Activated naive CD4-positive, alpha-beta T cell (primary cell): ENCODE measurements at places on chromosomes 6 and 20.

DNA sequence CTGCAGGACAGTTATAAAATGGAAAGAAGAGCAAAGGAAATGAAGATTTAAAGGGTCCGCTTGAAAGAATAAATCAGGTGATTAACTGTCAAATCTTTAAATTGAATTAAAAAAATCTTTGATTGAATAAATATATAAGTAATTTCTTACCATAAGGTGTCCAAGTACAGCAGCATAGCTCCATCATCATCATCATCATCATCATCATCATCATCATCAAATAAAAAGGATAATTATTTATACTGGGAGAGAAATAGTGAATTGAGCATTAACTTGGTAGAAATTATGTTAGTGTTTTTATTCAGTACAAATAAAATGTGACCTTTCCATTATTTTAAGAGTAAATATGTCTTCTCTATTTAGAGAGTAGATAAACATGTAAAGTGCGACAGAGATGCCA, 745.6 kb upstream of the MARCKS start:
- DNase-seq: no peak

DNA sequence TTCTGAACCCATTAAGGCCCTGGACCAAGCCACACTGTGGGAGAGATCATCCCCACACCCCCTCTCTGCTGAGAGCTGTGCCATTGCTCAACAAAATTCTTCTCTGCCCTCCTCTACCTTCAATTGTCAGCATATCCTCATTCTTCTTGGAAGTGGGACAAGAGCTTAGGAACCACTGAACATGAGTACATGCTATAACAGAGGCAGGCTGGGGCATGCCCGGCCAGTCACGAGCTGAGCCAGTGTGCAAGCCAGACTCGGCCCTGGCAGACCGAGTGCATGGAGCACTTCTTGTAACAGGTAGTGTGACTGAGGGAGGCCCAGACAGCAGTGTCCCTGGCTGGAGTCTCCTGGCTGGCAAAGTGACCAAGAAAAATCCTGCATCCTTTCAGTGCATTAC, 149.2 kb downstream of the MOXD1 start:
- no peak for DNase-seq

DNA sequence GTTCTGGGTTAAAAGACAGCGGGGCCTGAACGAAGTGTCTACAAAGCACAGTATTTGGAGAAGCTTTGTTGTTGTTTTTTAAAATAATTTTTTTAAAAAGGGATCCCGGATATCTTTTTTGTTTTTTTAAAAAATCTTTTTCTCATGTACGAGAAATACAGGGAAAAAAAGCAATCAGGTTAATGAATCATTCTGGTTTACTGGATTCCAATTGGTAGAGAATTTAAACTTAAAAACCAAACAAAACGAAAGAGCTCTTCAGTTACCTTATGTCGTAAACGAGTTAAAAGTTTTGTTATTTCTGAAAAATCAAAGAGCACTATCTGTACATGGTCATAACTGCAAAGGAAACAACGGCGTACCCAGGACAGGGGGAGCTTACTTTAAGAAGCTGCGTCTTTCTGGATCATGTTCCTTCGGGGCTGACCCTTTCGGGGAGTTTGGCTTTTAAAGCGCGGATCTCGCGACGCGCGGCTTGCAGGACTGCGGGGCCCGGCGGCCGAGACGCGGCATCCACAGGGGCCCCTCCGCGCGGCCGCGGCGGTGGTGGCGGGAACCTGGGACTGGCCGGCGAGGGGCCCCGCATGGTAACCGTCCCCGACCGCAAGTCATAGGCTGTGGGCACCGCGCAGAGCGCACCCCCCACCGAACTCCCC, 927 bp downstream of the IL20RA start:
- DNase-seq: no peak

- DNase-seq: no peak
These were observed 236.3 kb upstream of the SOX4 start for GRCh38 chr6:21357262-21357661.

DNA sequence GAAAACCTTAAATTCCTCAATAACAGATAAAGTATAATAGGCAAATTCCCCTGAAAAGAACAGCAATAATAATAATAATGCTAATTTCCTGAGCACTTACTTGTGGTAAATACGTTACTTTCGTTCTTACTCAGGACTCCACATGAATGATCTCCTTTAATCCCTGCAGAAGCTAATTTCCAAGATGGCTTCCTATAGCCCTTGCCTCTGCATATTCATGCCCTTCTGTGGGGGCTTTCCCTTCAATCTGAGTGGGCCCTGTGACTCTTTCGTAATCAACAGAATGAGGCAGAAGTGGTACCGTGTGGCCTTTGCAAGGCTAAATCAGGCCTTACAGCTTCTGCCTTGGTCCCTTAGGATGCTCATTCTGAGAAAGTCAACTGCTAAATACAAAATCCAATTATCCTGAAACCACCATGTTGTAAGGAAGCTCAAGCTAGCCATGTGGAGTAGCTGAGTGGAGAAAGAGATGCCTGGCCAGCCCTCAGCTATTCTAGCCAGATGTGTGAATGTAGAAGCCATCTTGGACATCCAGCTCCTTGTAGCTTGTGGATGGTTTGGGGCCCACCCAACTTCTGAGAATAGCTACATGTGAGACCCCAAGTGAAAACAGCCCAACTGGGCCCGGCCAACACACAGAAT, 50.5 kb downstream of the MCUR1 start:
- no peak for DNase-seq

DNA sequence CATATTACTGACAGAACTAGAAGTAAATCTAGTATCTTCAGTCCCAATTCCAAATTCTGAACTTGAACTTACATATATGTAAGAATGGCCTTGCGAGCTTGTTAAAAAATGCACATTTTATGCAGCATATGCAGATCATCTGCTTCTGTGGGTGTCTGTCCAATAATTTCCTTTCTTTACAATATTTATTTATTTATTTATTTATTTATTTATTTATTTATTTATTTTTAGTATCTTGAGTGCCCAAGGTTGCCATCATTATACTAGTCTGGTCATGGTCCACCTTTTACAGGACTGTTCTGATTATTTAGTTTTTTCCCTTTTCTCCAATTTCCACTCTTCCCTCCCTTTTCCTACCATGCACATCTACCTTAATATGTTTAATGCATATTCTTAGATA, 528.4 kb downstream of the COL12A1 start:
- DNase-seq: no peak

GRCh38 chr6:90388395-90388794, 91.8 kb upstream of the BACH2 start:
- DNase-seq: no peak

DNA sequence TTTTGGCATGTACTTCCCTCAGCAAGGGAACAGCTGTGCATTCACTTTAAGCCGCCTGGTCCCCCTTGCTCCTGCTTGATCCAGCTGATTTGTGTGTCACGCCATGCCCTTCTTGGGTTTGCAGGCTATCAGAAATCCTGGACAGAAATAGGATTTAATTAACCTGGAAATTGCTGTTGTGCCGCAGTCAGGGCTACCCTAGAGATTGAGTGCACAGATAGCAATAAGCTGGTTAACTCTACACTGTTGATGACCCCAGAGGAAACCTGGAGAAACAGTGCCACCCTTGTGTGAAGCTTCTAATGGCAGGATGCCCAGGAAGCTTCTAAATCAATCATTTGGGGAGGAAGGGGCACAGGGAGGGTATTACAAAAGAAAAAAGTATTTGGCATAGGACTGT, 199.0 kb downstream of the JARID2 start:
- DNase-seq: no peak

DNA sequence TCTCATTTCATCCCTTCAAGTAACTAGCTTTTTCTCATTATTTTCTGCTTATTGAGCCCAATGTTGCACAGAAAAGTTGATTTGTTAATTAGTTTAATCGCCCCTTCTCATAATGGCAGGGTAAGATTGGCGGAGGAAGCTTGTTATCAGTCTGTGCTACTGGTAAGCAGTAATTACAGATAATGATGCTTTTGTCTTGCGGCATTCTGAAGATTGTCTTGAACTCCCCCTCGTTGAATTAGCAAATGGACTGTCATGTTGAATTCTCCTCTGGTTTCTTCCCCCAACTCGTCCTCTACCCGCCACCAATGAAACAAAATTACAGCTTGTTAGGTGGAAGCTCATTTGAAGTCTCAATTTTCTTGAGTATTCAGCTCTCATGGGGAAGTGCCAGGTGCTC, 39.4 kb downstream of the PRDM13 start:
- DNase-seq: no peak

DNA sequence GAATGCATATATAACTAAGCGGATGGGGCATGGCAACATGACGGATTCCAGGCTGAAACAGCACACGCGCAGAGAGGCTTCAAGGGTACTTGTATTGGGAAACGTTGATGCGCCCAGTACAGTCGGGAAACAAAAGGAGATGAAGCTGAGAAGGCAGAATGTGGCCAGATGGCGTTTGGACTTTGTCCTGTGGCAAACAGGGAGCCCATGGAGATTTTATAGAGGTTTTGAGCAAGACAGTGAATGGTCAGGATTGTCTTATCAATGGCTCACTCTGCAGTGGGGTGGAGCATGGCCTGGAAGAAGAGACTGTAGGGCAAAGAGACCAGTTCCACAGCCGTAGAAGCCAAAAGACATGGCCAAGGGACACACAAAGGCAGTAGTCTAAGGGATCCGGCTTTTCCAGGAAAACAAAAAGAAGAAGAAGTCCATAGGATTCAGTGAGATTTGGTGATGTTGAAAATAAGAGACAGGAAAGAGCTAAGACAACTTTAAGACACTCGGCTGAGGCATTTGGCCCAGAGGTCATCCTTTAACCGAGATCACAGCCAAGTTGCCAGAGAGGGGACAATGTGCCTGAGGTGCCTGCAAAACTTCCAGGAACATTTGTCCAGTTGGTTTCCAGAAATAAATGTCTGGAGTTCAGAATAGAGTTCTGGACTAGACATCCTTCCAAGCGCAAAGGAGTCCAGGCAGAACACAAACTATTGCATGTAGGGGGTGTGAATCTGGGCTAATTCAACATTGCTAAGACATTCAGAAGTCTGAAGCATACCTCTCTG, 123.0 kb upstream of the RREB1 start:
- no peak for DNase-seq

DNA sequence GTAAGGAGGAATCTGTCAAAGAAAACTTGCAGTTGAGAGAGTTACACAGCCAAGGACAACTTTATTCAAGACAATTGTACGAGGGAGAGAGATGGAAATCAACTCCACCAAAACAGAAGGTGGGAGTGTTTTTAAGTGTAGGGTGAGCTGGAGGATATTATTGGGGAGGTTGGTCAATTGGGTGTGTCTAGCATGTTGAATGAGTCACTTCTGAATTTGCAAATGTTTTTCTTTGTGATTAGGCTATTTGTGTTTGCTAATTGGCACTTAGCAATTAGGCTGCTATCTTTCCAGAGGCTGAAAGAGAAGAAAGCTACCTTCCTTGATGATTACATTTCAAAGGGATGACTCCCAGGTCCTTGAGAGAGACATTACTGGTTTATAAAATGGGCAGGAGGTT, 441.1 kb downstream of the MEI4 start:
- DNase-seq: no peak

GRCh38 chr6:73011945-73012344, 213.4 kb downstream of the KHDC1L start:
- DNase-seq: no peak

- no peak for DNase-seq
These were observed 971.1 kb upstream of the MAN1A1 start for GRCh38 chr6:120320481-120321162.

- no peak for DNase-seq
These were observed 30.9 kb upstream of the RPP40 start for GRCh38 chr6:5034736-5035135.

GRCh38 chr6:48184648-48185047, 73.7 kb upstream of the PTCHD4 start:
- DNase-seq: no peak

GRCh38 chr6:44869321-44869897, 458.7 kb upstream of the RUNX2 start:
- no peak for DNase-seq

GRCh38 chr6:113954653-113955052, 16.3 kb downstream of the HDAC2 start:
- no peak for DNase-seq

- no peak for DNase-seq
These were observed 203.8 kb downstream of the TAF4 start for GRCh38 chr20:61861858-61862257.

DNA sequence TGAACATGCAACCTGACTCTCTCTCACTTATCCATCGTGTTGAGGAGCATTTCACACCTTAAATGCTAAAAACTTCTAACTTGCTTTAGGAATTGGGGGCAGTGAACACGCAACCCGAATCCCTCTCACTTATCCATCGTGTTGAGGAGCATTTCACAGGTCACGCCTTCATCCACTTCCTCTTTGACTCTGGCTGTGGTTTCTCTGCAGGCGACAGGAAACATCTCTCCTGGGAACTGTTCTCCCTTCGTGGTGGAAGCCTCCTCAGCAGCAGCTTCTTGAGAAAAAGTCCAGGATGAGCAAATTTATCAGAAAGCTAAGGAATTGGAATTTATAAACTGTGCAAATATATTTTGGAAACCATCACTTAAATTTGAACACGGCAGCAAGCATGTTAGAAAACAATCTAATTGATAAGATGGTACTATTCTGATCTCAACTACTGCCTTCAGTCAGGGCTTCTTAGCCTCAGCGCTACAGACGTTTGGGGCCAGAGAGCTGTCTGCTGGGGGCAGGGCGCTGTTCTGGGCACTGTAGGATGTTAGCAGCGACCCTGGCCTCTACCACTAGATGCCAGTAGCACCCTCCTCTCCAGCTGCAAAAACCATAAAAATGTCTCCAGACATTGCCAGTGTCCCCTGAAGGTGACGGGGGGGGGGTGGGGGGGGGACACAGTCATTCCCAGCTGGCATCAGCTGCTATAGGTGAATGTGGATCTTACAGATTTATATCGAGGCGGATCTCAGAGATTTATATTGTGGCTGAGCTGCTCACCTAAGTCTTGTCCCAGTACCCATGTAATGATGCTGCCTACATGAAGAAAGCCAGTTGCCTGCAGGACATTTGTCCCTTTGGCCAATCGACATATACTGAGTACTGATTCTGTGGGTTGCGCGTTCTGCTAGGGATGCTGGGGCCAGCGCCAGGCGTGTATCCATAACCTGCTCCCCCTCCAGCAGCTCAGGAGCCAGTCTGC, 26.2 kb downstream of the CTCFL start:
- DNase-seq: no peak

GRCh38 chr6:21265730-21266044, 327.9 kb upstream of the SOX4 start:
- no peak for DNase-seq

- no peak for DNase-seq
These were observed 51.0 kb upstream of the TCF21 start for GRCh38 chr6:133837801-133838349.

DNA sequence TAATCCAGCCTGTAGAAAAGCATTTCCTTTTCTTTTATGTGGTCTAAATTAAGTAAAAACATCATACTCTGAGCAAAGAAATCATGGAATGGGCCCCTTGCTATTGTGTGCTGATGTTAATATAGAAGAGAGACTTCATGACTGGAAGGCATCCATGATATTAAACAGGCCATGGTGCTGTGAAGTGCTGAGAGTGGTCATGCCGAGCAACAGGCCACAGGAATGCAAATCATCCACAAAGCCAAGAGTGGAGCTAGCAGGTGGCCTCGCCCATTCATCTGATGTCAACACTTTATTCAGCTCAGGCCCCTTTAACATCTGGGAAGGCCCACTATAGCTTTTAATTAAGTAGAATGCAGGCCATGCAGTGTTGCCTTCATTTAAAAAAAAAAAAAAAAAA, 115.2 kb upstream of the HMGCLL1 start:
- DNase-seq: no peak
